CD4-positive, alpha-beta memory T cell (primary cell): ENCODE measurements at places on chromosomes 11 and 22. TPM values are rescaled to one million over a fixed set of nuclear protein-coding genes. Genes with fewer than 3 reads are reported as not detected.

The TMA7B gene
- polyA plus RNA-seq: 3.3 TPM

The GDPD5 gene
- polyA plus RNA-seq: 11.0 TPM

The GDPD4 gene
- polyA plus RNA-seq: not detected

The SLC22A25 gene
- not detected for polyA plus RNA-seq

The MUC5AC gene
- polyA plus RNA-seq: not detected

The VWCE gene
- polyA plus RNA-seq: not detected

The TSPAN18 gene
- 7.3 TPM for polyA plus RNA-seq

The BBOX1 gene
- not detected for polyA plus RNA-seq

The HMOX1 gene
- 0.20 TPM for polyA plus RNA-seq

The IL17REL gene
- not detected for polyA plus RNA-seq

The GCAT gene
- 6.8 TPM for polyA plus RNA-seq

The CD3E gene
- 627 TPM for polyA plus RNA-seq

The KCNK4 gene
- not detected for polyA plus RNA-seq

The CD3G gene
- 417 TPM for polyA plus RNA-seq

The OR6A2 gene
- polyA plus RNA-seq: not detected

The PHF21A gene
- 3.7 TPM for polyA plus RNA-seq

The CEP126 gene
- 0.13 TPM for polyA plus RNA-seq

The CPSF7 gene
- 34.2 TPM for polyA plus RNA-seq

The BTBD10 gene
- polyA plus RNA-seq: 11.5 TPM

The INS gene
- not detected for polyA plus RNA-seq

The SAAL1 gene
- 12.5 TPM for polyA plus RNA-seq

The PRRG4 gene
- polyA plus RNA-seq: not detected

The TMEM121B gene
- not detected for polyA plus RNA-seq

The MMP12 gene
- not detected for polyA plus RNA-seq
